Thymus (tissue), 14 donors: ENCODE measurements at places on chromosomes 12 and 14.

DNA sequence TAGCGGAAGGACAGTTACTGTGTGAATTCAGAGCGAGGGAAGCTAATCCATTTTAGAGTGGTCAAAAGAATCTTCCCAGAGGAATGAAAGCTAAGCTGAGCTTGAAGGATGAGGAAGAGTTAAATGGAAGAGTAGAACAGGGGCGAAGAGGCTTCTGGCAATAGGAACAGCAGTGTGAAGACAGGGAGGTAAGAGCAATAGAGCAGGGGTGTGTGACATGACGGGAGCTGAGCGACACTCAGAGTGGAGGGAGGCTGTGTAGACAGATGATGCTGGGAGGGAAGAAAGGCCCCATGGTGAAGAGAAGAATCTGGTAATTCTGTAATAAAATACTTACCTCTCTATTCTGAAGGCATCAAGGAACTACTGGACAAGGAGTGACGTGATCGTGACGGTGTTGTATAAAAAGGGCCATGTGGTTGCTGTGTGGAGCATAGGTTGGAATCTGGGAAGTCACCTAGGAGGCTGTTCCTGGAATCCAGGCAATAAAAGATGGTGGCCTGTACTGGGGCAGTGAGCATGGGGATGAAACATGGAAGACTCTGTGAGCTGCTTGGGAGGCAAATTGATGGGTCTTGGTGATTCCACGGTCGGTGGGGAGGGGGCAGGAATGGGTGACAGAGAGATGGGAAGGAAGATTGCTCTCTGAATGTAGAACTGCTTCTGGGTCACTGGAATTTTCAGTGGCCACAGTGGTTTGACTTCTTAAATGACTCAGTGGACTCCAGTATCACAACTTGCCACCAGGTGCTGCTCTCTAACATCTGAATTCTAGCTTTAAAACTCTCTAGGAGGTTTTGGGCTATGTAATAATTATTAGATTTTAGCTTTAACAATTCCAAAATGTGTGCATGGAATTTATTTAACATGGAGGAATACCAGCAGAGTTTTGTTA is 164.1 kb downstream of the ATP23 start:
- no peaks in the 10 kb centered on the region for H3K27me3 ChIP-seq
- H3K4me1 ChIP-seq, result no peaks in the 10 kb centered on the region
- no peaks in the 10 kb centered on the region for H3K36me3 ChIP-seq
- H3K4me3 ChIP-seq, result no peak overlapping the region
- no peak overlapping the region for H3K27ac ChIP-seq

GRCh38 chr12:51643951-51644350 is 52.9 kb downstream of the SCN8A start:
- H3K27me3 ChIP-seq, result no peaks in the 10 kb centered on the region
- no peak overlapping the region for H3K4me3 ChIP-seq
- H3K36me3 ChIP-seq, result no peaks in the 10 kb centered on the region
- H3K4me1 ChIP-seq, result no peaks in the 10 kb centered on the region
- H3K27ac ChIP-seq, result no peak overlapping the region
- no peak for DNase-seq

GRCh38 chr12:131437706-131438492 is 273.0 kb upstream of the SFSWAP start:
- peaks cover 15% of the 10 kb centered on the region for H3K27me3 ChIP-seq
- no peak overlapping the region for H3K27ac ChIP-seq
- no peak overlapping the region for H3K4me3 ChIP-seq
- H3K36me3 ChIP-seq, result no peaks in the 10 kb centered on the region
- H3K4me1 ChIP-seq, result no peaks in the 10 kb centered on the region

GRCh38 chr14:54169254-54169924 is 212.8 kb upstream of the BMP4 start:
- H3K27me3 ChIP-seq, result no peaks in the 10 kb centered on the region
- no peak overlapping the region for H3K27ac ChIP-seq
- no peaks in the 10 kb centered on the region for H3K36me3 ChIP-seq
- H3K4me3 ChIP-seq, result no peak overlapping the region
- H3K4me1 ChIP-seq, result peaks cover 24% of the 10 kb centered on the region
- no peak for DNase-seq

GRCh38 chr14:74647678-74648461 is 35.8 kb upstream of the LTBP2 start:
- H3K27ac ChIP-seq, result no peak overlapping the region
- H3K36me3 ChIP-seq, result no peaks in the 10 kb centered on the region
- no peaks in the 10 kb centered on the region for H3K27me3 ChIP-seq

GRCh38 chr14:106459971-106460730 is 933.8 kb downstream of the TMEM121 start:
- no peaks in the 10 kb centered on the region for H3K36me3 ChIP-seq
- H3K27me3 ChIP-seq, result no peaks in the 10 kb centered on the region
- H3K27ac ChIP-seq, result no peak overlapping the region
- H3K4me1 ChIP-seq, result no peaks in the 10 kb centered on the region
- H3K4me3 ChIP-seq, result no peak overlapping the region

- H3K4me1 ChIP-seq, result no peaks in the 10 kb centered on the region
- DNase-seq, result no peak
- H3K27me3 ChIP-seq, result no peaks in the 10 kb centered on the region
These were observed 40.7 kb upstream of the HDAC7 start for GRCh38 chr12:47860279-47860841.

- no peaks in the 10 kb centered on the region for H3K36me3 ChIP-seq
- H3K27me3 ChIP-seq, result no peaks in the 10 kb centered on the region
- no peak overlapping the region for H3K4me3 ChIP-seq
- no peaks in the 10 kb centered on the region for H3K4me1 ChIP-seq
- no peak overlapping the region for H3K27ac ChIP-seq
These were observed 103.4 kb upstream of the RBM19 start for GRCh38 chr12:114069507-114069906.

DNA sequence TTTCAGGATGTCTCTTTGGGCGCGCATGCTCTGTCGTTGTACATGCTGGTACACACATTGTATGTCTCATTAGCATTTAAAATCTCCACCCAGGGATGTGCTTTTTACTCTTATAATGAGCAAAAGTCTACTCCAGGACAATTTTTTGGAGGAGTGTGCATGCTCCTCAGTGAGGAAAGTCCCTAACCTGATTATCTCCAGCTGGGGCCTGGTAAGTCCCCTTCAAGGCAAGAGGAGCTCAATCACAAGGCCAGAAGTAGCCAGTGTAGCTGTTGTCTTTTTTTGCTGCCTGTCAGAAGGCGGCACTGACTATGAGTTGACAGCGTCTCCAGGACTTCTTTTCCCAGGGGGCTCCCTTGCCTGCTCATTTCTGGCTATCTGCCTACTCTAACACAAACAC is 218.3 kb upstream of the CNTN1 start:
- DNase-seq, result peak; percentile 5
- no peaks in the 10 kb centered on the region for H3K36me3 ChIP-seq
- peak overlapping the region; percentile 27 for H3K27ac ChIP-seq
- no peaks in the 10 kb centered on the region for H3K27me3 ChIP-seq
- no peak overlapping the region for H3K4me3 ChIP-seq

DNA sequence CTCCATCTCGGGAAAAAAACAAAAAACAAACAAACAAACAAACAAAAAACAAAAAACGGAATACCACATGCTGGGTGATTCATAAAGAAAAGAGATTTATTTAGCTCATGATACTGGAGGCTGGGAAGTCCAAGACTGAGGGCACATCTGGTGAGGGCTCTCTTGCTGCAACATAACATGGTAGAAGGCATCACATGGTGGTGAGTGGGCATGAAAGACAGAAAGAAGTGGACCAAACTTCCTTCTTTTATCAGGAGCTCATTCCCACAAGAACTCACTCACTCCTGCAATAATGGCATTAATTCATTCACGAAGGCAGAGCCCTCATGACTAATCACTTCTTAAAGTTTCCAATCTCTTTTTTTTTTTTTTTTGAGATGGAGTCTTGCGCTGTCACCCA is 8.0 kb upstream of the LGMN start:
- no peak for DNase-seq
- peaks cover 22% of the 10 kb centered on the region for H3K4me1 ChIP-seq
- H3K27ac ChIP-seq, result no peak overlapping the region
- H3K27me3 ChIP-seq, result no peaks in the 10 kb centered on the region

GRCh38 chr12:102215992-102216691 is 18.5 kb upstream of the PMCH start:
- no peaks in the 10 kb centered on the region for H3K36me3 ChIP-seq
- no peaks in the 10 kb centered on the region for H3K4me1 ChIP-seq
- no peak for DNase-seq
- H3K27ac ChIP-seq, result no peak overlapping the region
- no peaks in the 10 kb centered on the region for H3K27me3 ChIP-seq
- H3K4me3 ChIP-seq, result no peak overlapping the region

DNA sequence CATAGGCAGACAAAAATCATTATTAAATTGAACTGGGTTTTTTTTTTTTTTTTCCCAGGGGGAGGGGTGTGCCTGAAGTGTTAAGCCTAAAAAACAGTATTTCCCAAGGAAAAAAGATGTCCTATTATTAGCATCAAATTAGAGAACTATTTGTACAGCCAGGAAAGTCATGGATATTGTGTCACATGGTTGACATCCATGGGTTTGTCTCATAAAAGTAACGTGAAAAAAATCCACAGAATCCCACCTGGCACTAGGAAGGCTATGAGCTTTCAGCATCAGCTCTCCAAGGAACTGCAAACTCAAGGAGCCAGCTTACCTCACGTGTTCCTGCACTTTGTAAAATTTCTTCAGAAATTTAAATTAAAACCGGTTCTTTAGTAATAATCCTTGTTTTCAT is 69.1 kb upstream of the EGLN3 start:
- H3K4me3 ChIP-seq, result no peak overlapping the region
- no peaks in the 10 kb centered on the region for H3K27me3 ChIP-seq
- H3K36me3 ChIP-seq, result no peaks in the 10 kb centered on the region
- DNase-seq, result no peak

- peaks cover 18% of the 10 kb centered on the region for H3K36me3 ChIP-seq
- no peaks in the 10 kb centered on the region for H3K27me3 ChIP-seq
- H3K27ac ChIP-seq, result peak overlapping the region; percentile 99
- DNase-seq, result peak; percentile 94
- H3K4me1 ChIP-seq, result peaks cover 70% of the 10 kb centered on the region
- H3K4me3 ChIP-seq, result peak overlapping the region; percentile 72
These were observed 6.7 kb downstream of the HDAC7 start for GRCh38 chr12:47812797-47813510.

DNA sequence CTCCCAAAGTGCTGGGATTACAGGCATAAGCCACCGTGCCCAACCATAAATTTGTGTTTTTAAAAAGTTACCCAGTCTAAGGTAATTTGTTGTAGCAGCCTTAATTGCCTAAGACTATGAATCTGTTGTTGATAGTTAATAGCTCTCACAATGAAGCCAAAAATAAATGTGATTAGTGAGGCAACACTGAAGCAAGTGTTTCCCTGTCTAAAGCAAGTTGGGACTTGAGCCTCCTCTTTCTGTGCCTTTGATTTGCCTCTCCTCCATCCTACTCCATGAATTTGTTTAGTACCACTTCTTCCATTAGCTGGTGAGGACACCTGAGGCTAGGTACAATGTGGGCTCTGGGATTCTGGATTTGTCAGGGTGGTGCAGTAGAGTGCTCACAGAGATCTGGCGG is 36.8 kb downstream of the DAAM1 start:
- no peak overlapping the region for H3K27ac ChIP-seq
- no peaks in the 10 kb centered on the region for H3K4me1 ChIP-seq
- no peaks in the 10 kb centered on the region for H3K36me3 ChIP-seq
- no peak for DNase-seq
- no peak overlapping the region for H3K4me3 ChIP-seq
- no peaks in the 10 kb centered on the region for H3K27me3 ChIP-seq

GRCh38 chr12:92803903-92804302 is 101.1 kb downstream of the PLEKHG7 start:
- DNase-seq, result no peak
- H3K27ac ChIP-seq, result no peak overlapping the region
- no peaks in the 10 kb centered on the region for H3K27me3 ChIP-seq

DNA sequence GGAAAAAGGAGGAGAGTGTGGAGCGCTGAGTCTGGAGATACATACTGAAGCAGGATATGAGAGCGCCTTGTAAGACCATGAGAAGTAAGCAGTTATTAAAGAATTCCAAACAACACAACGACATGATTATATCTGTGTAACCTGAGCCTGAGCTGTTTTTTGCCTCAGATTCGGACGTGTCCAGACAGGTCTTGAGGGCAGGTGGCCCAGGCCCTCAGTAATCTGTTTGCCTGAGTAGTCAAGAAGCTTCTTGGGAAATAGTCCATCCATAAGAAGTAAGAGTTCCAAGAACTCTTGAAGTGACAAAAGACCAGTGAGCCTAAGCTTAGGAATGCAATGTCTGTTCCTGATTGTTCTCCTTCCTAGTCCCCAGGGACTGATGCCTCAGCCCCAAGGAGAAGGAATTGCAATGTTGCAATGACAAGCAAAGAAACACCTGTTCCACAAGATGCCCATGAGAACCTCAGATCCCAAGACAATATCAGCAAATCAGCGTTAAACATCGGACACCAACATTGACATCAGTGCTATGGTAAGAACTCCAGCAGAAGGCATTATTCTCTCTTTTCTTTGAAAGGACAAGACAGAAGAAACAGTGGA is 34.7 kb upstream of the ADAMTS20 start:
- no peaks in the 10 kb centered on the region for H3K4me1 ChIP-seq
- H3K4me3 ChIP-seq, result no peak overlapping the region
- no peak for DNase-seq
- no peaks in the 10 kb centered on the region for H3K27me3 ChIP-seq

GRCh38 chr12:26275313-26276131 is 80.1 kb downstream of the SSPN start:
- H3K36me3 ChIP-seq, result no peaks in the 10 kb centered on the region
- DNase-seq, result no peak
- H3K4me3 ChIP-seq, result no peak overlapping the region
- no peak overlapping the region for H3K27ac ChIP-seq

DNA sequence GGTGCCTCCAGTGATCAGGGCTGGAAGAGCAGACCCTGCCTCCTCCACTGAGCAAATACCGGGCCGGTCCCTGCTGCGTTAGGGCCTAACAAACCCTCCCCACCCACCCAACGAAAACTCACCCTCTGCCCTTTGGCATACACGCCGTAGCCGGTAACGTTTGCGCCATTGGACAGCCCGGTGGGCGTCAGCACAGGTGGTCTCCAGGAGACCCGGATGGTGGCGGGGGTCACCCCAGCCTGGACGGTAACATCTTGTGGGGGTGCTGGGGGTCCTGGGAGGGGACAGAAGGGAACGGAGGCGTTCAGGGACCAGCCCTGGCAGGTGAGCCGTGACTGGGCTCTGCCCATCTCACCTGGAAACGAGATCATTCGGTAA is 100.5 kb downstream of the PIWIL1 start:
- no peaks in the 10 kb centered on the region for H3K36me3 ChIP-seq
- no peaks in the 10 kb centered on the region for H3K27me3 ChIP-seq
- no peaks in the 10 kb centered on the region for H3K4me1 ChIP-seq
- DNase-seq, result no peak

- no peaks in the 10 kb centered on the region for H3K4me1 ChIP-seq
- H3K36me3 ChIP-seq, result no peaks in the 10 kb centered on the region
- no peak overlapping the region for H3K27ac ChIP-seq
- DNase-seq, result no peak
- H3K27me3 ChIP-seq, result no peaks in the 10 kb centered on the region
- no peak overlapping the region for H3K4me3 ChIP-seq
These were observed 26.2 kb downstream of the ZCRB1 start for GRCh38 chr12:42299392-42300308.

DNA sequence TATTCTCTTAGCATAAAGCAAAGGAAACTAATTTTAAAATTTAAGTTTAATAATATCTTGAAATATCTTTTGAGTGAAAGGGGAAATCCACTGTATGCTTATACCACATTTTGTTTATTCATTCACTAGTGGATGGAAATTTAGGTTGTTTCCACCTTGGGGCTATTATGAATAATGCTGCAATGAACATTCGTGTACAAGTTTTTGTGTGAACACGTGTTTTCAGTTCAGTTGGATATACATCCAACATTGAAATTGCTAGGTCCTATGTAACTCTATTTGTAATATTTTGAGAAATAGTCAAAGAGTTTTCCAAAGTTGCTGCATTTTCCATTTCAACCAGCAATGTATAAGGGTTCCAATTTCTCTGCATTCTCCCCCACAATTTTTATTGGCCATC is 83.7 kb upstream of the ETV6 start:
- no peak overlapping the region for H3K27ac ChIP-seq
- H3K4me1 ChIP-seq, result no peaks in the 10 kb centered on the region
- DNase-seq, result no peak
- H3K36me3 ChIP-seq, result no peaks in the 10 kb centered on the region
- H3K27me3 ChIP-seq, result no peaks in the 10 kb centered on the region
- no peak overlapping the region for H3K4me3 ChIP-seq
